ENCODE measurements at places on chromosomes 5 and 9.

GRCh38 chr5:1193591-1193985 lies 7.8 kb upstream of the SLC6A19 start:
- no peak for DNase-seq

- DNase-seq: no peak
Observed at GRCh38 chr5:108655750-108656450, 91.8 kb upstream of the FER start.

DNA sequence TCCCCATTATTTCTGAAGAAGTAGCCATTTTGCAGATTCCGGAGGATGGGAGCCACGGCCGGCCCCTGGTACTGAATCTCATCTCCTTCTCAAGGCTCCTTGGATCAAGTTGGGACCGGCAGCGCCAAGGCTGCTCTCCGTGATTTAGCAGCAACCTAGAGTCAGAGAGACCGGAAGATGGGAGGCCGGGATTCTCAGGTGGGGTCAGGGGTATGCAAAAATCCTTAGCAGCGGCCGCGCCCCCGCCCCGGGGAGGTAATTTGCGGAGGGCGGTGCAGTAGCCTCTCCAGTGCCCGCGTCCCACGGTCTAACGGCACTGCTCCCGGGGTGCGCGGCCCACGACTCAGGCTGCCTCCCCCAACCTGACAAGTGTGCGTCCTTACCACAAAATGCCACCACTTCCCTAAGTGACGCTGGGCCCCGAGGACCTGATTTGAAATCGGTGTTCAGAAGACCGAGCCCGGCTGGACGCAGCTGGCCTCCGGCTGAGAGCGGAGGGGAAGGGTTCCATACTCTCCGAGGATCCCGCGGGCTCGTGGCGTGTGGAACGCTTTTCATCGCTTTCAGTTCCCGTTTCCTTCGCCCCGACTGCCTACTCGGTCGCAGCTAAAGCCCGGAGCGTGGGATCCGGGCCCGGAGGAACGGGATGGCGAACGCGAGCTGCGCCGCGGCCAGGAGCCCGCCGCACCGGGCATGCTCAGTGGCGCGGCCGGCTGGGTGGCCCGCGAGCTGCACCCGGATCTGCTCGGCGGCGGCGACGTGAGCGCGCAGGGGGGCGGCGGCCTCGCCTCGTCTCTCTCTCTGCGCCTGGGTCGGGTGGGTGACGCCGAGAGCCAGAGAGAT lies at the start of gene SCAMP1:
Gene SCAMP1, plus strand, starts transcription at position 787 of the 843 bp plus-strand sequence. Its CDS starts 55 bp downstream, at position 842.
- DNase-seq: peak; percentile 89

GRCh38 chr9:84024041-84024575 lies 43.5 kb downstream of the RMI1 start:
- DNase-seq: no peak

DNA sequence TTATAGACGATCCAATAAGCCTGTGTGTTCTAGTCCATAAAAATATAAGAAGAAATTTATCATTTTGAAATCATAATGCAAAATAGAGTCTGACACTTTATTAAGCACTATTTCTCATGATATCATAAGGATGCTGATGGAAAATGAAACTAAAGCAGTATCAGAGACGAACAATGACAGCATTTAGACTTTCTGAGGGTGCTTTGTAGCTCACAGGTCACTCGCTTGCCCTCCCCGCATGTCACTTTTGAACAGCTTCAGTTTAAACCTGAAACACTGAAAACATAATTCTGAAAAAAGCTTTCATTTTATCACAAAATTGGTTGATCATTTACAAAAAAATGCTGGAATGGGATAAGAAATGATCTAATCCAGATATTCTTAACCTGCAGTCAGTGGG lies 247.1 kb downstream of the EBF1 start:
- no peak for DNase-seq

Data from cortex of kidney (tissue), 1 donor.